ENCODE measurements at places on chromosomes 5 and 9. TPM values are rescaled to one million over a fixed set of nuclear protein-coding genes. Genes with fewer than 3 reads are reported as not detected.

DNA sequence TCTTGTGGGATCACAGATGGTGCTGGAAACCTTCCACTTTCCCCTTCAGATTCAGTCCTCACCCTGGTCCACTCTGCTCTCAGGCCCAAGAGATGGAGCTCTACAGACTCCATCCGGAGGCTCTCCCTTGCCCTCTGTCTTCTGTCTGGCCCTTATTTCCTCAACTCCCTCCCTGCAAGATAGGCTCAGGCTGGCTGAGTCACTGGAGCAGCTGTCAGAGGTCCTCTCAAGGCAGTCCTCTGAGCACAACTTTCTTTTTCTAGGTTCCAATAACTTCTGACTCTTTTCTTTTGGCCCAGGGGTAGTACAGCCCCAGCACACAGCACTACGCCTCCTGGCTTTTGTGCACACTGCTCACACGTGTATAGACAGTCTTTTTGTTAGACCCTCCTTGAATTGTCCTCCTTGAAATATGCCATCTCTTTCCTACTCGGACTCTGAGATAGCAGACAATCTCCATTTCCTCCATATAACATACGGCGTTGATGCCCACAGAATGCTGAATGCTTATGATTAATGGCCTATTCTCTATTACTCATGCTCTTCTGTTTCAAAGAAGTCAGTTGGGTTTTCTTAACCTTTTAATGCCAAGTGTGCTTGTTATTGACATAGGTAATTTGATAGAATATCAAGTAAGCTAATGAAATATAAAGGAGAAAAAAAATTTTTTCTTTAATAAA is 193.1 kb downstream of the SLC12A2 start:
- H3K4me3 ChIP-seq: no peak overlapping the region
- no peaks in the 10 kb centered on the region for H3K4me1 ChIP-seq
- H3K27me3 ChIP-seq: no peaks in the 10 kb centered on the region
- no peak for DNase-seq
- H3K27ac ChIP-seq: no peak overlapping the region
- H3K36me3 ChIP-seq: no peaks in the 10 kb centered on the region

GRCh38 chr5:10839118-10839517 is 78.1 kb upstream of the DAP start:
- H3K27me3 ChIP-seq: peaks cover 5% of the 10 kb centered on the region
- no peak overlapping the region for H3K27ac ChIP-seq
- no peaks in the 10 kb centered on the region for H3K4me1 ChIP-seq
- no peaks in the 10 kb centered on the region for H3K36me3 ChIP-seq
- DNase-seq: no peak
- H3K4me3 ChIP-seq: no peak overlapping the region

GRCh38 chr5:34978681-34979080 is 49.3 kb downstream of the DNAJC21 start:
- no peak overlapping the region for H3K4me3 ChIP-seq
- no peak overlapping the region for H3K27ac ChIP-seq
- no peaks in the 10 kb centered on the region for H3K4me1 ChIP-seq
- no peaks in the 10 kb centered on the region for H3K36me3 ChIP-seq

- no peaks in the 10 kb centered on the region for H3K27me3 ChIP-seq
- no peak overlapping the region for H3K4me3 ChIP-seq
- DNase-seq: no peak
- H3K27ac ChIP-seq: no peak overlapping the region
- H3K4me1 ChIP-seq: no peaks in the 10 kb centered on the region
These were observed 73.2 kb upstream of the STXBP1 start for GRCh38 chr9:127538849-127539258.

DNA sequence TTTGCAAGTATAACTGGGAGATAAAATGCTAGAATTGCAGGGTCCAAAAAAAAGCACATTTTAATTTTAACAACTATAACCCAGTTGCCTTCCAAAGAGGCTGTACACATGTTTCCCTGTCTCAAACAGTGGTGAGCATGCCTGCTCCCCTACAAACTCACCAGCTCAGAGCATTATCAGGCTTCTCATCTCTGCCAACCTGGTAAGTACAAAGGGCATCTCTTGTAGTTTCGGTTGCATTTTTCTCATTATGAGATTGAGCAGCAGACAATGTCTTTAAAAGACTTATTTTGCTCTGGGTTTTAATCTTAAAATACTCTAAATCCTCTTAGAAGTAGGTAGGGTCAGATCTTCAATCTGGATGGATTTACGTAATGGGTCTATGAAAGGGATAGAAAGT is 107.1 kb upstream of the MSX2 start:
- H3K4me1 ChIP-seq: no peaks in the 10 kb centered on the region
- no peak overlapping the region for H3K4me3 ChIP-seq
- no peaks in the 10 kb centered on the region for H3K27me3 ChIP-seq
- no peaks in the 10 kb centered on the region for H3K36me3 ChIP-seq
- DNase-seq: no peak
- H3K27ac ChIP-seq: no peak overlapping the region

- H3K27ac ChIP-seq: no peak overlapping the region
- no peaks in the 10 kb centered on the region for H3K36me3 ChIP-seq
- no peaks in the 10 kb centered on the region for H3K27me3 ChIP-seq
- DNase-seq: no peak
These were observed 205.7 kb downstream of the AGTPBP1 start for GRCh38 chr9:85536076-85536475.

DNA sequence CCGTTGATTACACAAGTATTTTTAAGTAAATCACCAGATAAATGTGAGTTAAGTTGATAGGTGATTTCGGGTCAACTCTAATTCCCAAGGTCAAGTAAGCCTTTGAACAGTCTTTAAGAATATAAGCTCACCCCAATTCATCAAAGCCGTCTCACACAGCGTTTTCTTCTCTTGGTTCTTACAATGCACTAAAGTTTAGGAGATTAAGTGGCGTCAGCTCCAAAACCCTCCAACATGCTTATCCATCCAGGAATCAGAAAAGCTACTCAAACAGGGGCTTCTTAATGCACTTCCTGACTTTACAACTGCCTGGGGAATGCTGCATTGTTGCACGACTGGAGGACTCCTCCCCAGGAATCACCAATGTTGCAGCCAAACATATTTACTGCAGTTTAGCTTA is 206.2 kb upstream of the EFNA5 start:
- DNase-seq: no peak
- H3K27me3 ChIP-seq: no peaks in the 10 kb centered on the region
- H3K4me1 ChIP-seq: no peaks in the 10 kb centered on the region
- H3K4me3 ChIP-seq: no peak overlapping the region
- H3K27ac ChIP-seq: no peak overlapping the region
- H3K36me3 ChIP-seq: peaks cover 21% of the 10 kb centered on the region

DNA sequence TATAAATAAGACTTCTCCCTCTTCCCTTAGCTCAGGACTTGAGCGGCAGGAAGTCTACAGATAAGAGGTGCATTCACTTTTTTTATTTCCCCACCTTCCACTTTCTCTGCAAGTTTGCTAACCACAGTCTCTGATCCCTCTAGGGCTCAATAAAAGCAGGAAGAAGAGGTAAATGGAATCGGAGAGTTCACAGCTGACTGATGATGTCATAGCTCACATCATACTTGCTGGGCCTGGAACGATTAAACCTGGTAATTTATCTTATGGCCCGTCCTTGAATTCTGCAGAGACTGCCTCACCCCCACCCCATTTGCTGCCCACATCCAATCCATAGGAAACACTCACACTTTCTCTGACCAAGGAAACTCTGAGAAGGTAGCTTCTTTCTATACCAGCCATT is 62.9 kb downstream of the DRD1 start:
- no peak overlapping the region for H3K4me3 ChIP-seq
- DNase-seq: no peak
- H3K27ac ChIP-seq: no peak overlapping the region
- H3K4me1 ChIP-seq: no peaks in the 10 kb centered on the region
- H3K27me3 ChIP-seq: peaks cover 13% of the 10 kb centered on the region

DNA sequence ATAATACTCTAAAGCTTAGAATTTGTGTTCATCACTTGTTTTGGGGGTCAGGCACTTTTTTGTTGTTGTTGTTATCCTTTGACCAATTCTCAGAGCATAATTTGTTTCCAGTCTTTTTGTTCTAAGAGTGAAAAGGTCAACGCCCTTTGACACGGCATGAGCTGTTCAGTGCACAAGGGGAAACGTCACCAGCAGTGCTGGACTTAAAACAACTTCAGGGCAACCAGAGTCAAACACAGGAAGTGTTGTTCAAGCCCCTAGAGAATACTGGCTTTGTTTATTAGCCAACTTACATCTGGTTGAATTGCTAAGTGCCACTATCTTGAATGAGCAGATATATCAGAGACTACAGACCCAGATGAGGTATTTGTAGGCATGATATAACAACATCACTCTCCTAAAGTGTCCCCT is 368.9 kb downstream of the TMEM161B start:
- H3K4me3 ChIP-seq: no peak overlapping the region
- no peaks in the 10 kb centered on the region for H3K4me1 ChIP-seq
- H3K36me3 ChIP-seq: no peaks in the 10 kb centered on the region
- no peak overlapping the region for H3K27ac ChIP-seq
- DNase-seq: no peak

DNA sequence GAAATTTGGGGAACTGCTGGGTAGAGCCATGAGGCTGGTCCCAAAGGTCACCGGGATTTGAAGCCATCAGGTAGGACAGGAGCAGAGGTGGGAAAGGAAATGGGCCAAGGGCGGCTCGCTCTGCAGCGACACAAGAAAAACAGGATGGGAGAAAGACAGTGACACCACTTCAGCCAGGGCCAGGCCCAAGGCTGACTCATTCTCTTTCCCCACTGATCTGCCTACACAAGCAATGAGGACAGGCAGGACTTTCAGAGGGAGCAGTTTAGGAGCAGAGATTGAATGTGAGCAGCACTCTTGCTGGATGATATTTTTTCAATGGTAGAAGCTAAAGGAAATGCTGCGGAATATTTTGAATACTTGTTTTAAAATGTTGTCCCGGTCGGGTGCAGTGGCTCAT is 3.5 kb downstream of the RUFY1 start:
- peaks cover 45% of the 10 kb centered on the region for H3K4me1 ChIP-seq
- H3K27me3 ChIP-seq: no peaks in the 10 kb centered on the region
- peak overlapping the region; percentile 28 for H3K4me3 ChIP-seq
- H3K36me3 ChIP-seq: peaks cover 37% of the 10 kb centered on the region
- DNase-seq: no peak

DNA sequence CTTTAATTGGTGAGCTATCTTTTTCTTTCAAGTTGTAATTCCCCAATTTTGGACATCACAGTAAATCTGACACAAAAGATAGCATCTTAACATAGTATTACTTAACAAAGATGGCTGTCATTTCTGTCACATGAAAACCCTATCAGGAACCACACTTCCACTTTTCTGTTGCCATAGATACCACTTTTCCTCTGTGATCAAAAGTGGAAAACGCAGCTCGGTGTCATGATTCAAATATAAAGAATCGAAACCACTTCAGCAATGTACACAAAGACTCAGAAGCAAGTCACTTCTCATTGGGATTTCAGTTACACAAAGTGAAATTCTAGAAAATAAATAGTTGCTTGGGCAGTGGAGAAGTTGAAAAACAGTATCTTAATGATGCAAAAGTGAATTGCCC is 524.9 kb upstream of the ITGA1 start:
- H3K4me3 ChIP-seq: no peak overlapping the region
- no peak overlapping the region for H3K27ac ChIP-seq
- no peaks in the 10 kb centered on the region for H3K27me3 ChIP-seq
- H3K36me3 ChIP-seq: no peaks in the 10 kb centered on the region

Gene CER1
- total RNA-seq: not detected

Gene NME5
- total RNA-seq: not detected

Gene CD72
- total RNA-seq: 125 TPM

Gene ADGRD2
- total RNA-seq: not detected

Gene PCDHGB4
- 0.91 TPM for total RNA-seq

Gene DND1
- 2.6 TPM for total RNA-seq

Gene AGXT2
- not detected for total RNA-seq

All from activated B cell treated with CpG ODN at 0.5 μM for 24 hours (primary cell).